ENCODE measurements at places on chromosomes 1 and 21. TPM values are rescaled to one million over a fixed set of nuclear protein-coding genes. Genes with fewer than 3 reads are reported as not detected.

DNA sequence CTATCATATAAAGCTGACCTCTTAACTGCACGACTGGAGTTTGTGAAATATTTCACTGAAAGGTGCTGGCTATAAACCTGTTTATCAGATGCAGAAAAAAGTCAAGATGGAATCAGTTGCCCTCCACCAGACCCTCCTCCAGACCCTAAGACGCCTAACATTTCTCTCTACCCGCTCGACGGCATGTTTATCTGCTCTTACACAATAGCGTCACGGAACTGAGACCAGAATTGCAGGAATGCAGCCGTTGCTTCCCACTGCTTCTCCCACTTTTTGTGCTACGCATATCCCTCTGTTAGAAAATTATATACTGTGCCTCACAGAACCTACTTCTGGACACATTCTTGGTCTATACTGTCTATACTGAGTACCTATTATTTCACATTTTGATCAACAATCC is 28.2 kb upstream of the FAM131C start:
- no peak for DNase-seq

The LCE2C gene
- total RNA-seq, result not detected

DNA sequence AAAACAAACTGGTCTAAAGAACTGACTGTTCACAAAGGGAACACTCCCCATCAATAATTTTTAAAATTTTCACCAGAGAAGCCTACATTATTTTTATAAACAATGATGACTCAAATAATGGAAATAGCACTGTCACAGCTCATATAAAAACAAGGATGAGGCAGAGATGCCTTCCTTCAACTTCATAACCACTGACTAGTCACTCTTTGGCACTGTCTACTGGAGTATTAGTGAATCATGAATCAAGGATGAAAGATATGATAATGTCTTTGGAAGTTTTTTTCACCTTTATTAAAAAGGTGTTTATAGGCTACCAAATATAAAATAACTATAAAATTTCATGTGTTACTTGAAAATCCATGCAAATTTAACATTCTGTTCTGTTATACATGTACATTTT is 316.9 kb downstream of the VAV3 start:
- no peak for DNase-seq

The PDC gene
- not detected for total RNA-seq

The ADORA3 gene
- total RNA-seq, result 17.2 TPM

The LRRN2 gene
- 5.7 TPM for total RNA-seq

GRCh38 chr1:176949033-176949662 is 215.4 kb downstream of the ASTN1 start:
- DNase-seq, result no peak

- no peak for DNase-seq
These were observed 46.4 kb upstream of the SCCPDH start for GRCh38 chr1:246677842-246678241.

- DNase-seq, result no peak
These were observed 133.4 kb downstream of the PLPPR5 start for GRCh38 chr1:98870959-98871903.

DNA sequence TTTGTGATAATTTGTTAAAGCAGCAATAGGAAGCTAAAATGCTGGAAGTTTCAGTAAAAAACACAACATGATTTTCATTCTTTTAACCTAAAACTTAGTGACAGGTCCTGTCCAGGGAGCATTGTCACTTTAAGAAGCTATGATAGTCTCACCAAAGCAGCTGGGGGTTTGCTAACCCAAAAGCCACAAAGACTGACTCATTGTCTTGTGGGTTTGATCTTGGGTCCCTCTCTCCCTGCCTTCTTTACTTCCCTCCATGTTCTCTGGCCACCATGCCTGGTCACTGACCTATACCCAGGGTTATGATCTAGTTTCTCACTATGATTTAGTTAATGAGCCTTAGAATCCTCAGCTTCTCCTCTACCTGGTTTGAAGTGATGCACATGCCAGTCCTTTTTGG is 213.5 kb upstream of the PTGFR start:
- DNase-seq, result no peak

GRCh38 chr1:111227434-111227833 is at the start of gene CHI3L2:
Gene CHI3L2, plus strand, starts transcription at chr1:111227713. Its CDS starts 17 bp downstream, at chr1:111227730.
- DNase-seq, result no peak

The PTAFR gene
- 22.8 TPM for total RNA-seq
